ENCODE measurements at places on chromosomes 2 and 18.

DNA sequence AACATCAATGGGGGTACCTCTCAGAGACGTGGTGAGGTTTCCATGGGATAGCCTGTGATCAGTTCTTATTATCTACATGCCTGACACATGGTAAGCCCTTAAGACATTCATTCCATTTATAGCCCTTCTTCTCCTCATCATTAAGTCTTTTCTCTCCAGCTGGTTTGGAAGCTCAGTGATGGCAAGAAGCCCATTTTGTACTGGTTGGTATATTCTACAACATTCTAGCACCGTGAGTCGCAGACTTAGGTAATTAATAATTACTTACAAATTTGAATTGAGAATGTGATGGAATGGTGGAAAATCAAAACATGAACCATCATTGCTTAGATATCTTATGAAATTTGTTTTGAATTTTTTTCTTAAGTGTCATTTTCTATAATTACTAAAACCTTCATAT, 472.6 kb downstream of the DLGAP1 start:
- H3K27me3 ChIP-seq = no peaks in the 10 kb centered on the region
- H3K27ac ChIP-seq = no peak overlapping the region
- DNase-seq = no peak

DNA sequence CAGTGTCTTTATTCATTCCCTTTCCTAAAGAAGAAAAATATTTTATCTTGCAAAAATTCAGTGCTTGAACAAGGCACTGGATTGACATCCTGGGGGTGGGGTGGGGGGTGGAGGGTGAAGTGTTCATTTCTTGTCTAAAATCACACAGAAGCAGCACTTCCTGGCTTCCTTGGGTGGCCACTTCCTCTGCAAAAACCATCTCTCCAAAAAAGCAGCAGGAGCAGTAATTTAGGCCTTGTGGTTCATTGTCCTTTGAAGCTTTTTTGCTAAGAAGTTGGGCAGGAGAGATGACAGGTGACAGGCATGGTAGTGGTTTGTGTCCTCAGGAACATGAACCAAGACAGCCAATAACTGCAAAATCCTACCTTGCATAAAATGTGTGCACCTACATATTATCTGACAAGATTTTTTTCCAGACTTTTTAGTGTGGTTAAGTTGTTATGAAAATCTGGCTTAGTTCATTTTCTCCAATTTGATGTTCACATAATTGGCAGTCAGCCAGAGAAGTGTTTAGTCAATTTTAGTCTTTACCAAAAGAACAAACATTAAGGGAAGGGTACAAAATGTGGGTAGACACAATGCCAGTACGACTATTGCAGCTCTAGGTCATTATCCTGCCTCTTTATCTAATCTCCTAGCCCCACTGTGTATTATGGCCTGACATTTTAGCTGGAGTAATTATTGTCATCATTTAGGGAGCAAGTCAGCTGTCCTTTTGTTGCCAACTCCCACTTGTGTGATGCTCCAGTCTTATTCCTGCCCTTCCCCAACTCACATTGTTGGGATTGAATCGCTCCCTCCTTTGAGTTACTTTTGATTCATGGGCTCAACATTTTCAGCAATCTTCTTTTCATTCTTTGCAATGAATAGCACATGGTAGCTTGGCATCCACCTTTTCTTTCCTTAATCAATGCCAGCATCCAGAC, 177.2 kb downstream of the MYO3B start:
- no peaks in the 10 kb centered on the region for H3K27me3 ChIP-seq
- H3K36me3 ChIP-seq = no peaks in the 10 kb centered on the region
- no peak overlapping the region for H3K4me3 ChIP-seq
- H3K4me1 ChIP-seq = no peaks in the 10 kb centered on the region

DNA sequence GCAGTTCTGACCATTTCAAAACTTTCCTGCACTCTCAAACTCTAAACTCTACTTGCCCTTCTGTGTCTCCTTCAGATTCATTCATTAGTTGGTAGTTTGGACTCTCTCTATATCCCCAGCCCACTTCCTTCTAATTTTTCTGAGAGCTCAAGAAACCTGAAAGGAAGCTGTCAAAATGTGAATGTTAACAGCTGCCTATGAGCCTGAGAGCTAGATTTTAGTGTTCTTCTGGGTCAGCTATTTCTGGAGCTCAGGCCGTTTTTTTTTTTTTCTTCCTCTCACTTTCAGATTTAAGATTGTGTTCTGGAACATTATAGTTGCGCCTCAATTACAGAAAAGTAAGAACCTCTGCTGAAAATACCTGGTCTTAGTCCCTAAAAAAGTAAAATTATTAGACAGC, 73.1 kb downstream of the RTN4 start:
- peaks cover 8% of the 10 kb centered on the region for H3K36me3 ChIP-seq
- no peaks in the 10 kb centered on the region for H3K4me1 ChIP-seq
- no peak for DNase-seq
- no peak overlapping the region for H3K4me3 ChIP-seq

GRCh38 chr2:42978887-42979415, 186.6 kb upstream of the HAAO start:
- DNase-seq = no peak
- H3K27ac ChIP-seq = no peak overlapping the region
- no peaks in the 10 kb centered on the region for H3K36me3 ChIP-seq
- no peak overlapping the region for H3K4me3 ChIP-seq
- H3K4me1 ChIP-seq = peaks cover 19% of the 10 kb centered on the region

GRCh38 chr2:33086400-33087015, 139.8 kb downstream of the LTBP1 start:
- no peak overlapping the region for H3K27ac ChIP-seq
- H3K4me1 ChIP-seq = no peaks in the 10 kb centered on the region
- no peaks in the 10 kb centered on the region for H3K36me3 ChIP-seq

DNA sequence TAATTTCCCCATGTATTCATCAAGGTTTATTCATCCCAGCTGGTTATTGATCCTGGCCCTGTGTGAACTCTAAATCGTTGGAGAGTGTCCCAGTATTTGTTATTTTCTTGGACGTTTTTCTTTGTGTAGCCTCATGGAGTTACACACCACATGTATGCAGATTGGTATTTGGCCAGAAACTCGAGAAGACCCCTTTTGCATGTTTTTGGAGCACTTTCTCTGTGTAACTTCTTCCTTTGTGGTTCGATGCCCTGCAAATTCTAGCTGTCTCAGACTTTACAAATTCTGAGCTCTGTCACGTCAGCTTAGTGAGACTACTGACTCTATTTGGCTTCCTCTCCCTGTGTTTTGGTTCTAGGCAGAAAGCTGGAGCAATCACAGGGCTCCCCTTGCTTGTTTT, 198.7 kb downstream of the MCFD2 start:
- no peaks in the 10 kb centered on the region for H3K27me3 ChIP-seq
- H3K4me1 ChIP-seq = no peaks in the 10 kb centered on the region
- no peak overlapping the region for H3K27ac ChIP-seq

GRCh38 chr18:57918601-57919000, 115.5 kb upstream of the ATP8B1 start:
- no peak for DNase-seq
- H3K36me3 ChIP-seq = no peaks in the 10 kb centered on the region
- no peaks in the 10 kb centered on the region for H3K27me3 ChIP-seq
- H3K27ac ChIP-seq = no peak overlapping the region

GRCh38 chr2:226756131-226756530, 43.5 kb downstream of the IRS1 start:
- DNase-seq = peak; percentile 66
- peaks cover 7% of the 10 kb centered on the region for H3K4me1 ChIP-seq
- H3K27ac ChIP-seq = no peak overlapping the region
- H3K36me3 ChIP-seq = peaks cover 2% of the 10 kb centered on the region

- no peaks in the 10 kb centered on the region for H3K27me3 ChIP-seq
- H3K4me1 ChIP-seq = no peaks in the 10 kb centered on the region
- H3K27ac ChIP-seq = no peak overlapping the region
- no peaks in the 10 kb centered on the region for H3K36me3 ChIP-seq
These were observed 56.2 kb downstream of the CYP27C1 start for GRCh38 chr2:127163921-127164320.

DNA sequence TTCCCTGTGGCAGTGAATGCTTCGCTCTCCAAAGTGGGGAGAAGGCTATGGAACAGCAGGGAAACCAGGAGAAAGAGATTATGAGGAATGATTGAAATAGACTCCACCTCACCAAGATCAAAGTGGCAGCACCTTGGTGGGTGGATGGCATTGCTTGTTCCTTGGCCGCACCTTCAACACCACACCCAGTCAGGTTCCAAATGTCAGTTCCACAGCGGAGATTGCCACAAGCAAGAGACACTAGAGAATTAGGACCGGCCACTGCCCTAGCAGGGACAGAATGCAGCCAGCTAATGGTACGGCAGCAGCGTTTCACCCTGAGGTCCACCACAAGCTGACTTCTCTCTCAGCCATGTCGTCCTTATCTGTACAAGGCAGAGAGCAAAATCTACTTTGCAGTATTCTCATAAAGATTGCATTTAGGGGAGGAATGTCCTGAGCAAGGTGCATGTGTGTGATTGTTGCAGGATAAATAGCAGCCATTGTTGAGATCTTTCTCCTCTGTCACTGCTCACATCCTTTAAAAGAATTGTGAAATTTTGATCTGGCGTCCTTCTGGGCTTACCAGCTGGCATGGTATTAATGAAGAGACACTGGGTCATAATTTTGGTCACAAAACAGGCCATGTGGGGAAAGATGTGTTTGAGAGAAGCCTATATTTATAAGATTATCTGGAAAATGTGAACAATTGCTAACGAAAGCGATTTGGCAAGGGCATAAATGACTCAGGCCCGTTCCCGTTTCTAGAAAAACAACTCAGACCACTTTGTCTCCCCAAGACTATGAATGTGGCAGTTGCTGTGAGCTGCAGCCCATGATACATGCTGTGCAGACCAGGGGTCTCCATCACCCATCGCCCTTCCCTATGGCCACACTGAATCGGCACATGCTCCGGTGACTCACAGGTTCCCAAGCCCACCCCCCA, 228.6 kb upstream of the ID2 start:
- H3K4me1 ChIP-seq = peaks cover 2% of the 10 kb centered on the region
- no peak overlapping the region for H3K4me3 ChIP-seq
- H3K36me3 ChIP-seq = no peaks in the 10 kb centered on the region
- H3K27me3 ChIP-seq = no peaks in the 10 kb centered on the region

GRCh38 chr2:48147719-48148118, 241.4 kb upstream of the FBXO11 start:
- no peaks in the 10 kb centered on the region for H3K4me1 ChIP-seq
- H3K27me3 ChIP-seq = no peaks in the 10 kb centered on the region
- H3K36me3 ChIP-seq = no peaks in the 10 kb centered on the region
- DNase-seq = no peak
- no peak overlapping the region for H3K4me3 ChIP-seq

- H3K4me1 ChIP-seq = no peaks in the 10 kb centered on the region
- no peak for DNase-seq
- no peaks in the 10 kb centered on the region for H3K27me3 ChIP-seq
- no peaks in the 10 kb centered on the region for H3K36me3 ChIP-seq
- no peak overlapping the region for H3K4me3 ChIP-seq
These were observed 97.6 kb upstream of the CABLES1 start for GRCh38 chr18:23037646-23038045.

GRCh38 chr18:68431922-68432198, 283.0 kb downstream of the TMX3 start:
- H3K27me3 ChIP-seq = no peaks in the 10 kb centered on the region
- H3K4me3 ChIP-seq = no peak overlapping the region
- no peaks in the 10 kb centered on the region for H3K36me3 ChIP-seq
- peak overlapping the region; percentile 68 for H3K27ac ChIP-seq
- no peak for DNase-seq
- peaks cover 4% of the 10 kb centered on the region for H3K4me1 ChIP-seq
